ENCODE measurements at places on chromosomes 2 and 18.

GRCh38 chr2:112548980-112549379, 6.7 kb downstream of the POLR1B start:
- DNase-seq, result no peak

- no peak for DNase-seq
Measured at GRCh38 chr2:4964001-4964540, 728.1 kb upstream of the SOX11 start.

DNA sequence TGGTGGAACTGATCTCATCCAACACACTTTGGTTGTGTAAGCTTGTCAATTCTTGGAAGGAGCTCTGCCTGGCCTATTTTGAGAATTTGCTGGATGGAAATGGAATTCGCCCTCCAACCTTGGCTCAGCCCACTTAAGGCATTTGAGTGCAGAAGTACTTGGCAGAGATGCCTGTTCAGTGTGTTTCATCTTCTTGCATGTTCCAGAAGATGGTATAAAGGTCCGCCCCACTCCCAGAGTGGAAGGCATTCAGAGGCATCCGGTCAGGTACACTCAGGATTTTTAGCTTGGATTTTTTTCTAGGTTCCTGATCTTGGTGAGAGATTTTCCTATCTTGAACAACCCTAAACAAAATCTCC, 61.3 kb upstream of the TXNDC2 start:
- no peak for DNase-seq

DNA sequence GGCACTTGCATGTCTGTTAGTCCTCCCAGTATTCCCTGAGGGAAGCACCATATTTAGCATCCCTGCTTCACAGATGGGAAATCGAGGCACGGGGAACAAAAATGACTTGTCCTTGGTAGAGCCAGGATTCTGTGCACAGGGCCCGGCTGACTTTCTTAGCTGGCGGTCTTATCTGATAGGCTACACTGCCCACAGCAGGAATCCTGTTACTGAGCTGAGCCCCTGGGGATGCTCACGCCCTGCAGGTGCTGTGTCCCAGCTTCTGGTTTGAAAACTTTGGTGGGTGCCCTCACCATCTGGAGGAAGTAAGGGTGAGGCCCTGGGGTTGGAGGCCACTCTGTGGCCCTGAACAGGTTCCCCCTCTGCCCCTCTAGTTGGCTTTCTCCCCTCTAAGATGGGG, 68.4 kb upstream of the MCFD2 start:
- no peak for DNase-seq

DNA sequence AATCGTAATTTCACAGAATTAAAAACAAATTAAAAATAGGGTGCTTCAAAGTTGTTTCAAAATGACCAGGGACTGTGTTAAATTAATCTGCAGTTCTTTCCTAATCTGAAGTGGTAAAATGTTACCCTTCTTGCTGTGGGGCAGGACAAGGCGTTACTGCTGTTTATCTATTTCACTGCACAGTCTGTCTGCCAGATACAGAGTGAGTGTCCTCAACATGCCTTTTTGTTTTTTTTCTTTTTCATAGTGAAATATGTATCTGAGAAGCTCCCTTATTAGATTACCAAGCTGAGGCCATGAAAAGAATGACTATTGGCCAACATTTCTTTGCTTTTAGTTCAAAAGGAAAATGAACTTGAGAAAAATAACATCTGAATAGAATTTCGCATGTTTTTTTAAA, 38.0 kb downstream of the KCTD1 start:
- no peak for DNase-seq

DNA sequence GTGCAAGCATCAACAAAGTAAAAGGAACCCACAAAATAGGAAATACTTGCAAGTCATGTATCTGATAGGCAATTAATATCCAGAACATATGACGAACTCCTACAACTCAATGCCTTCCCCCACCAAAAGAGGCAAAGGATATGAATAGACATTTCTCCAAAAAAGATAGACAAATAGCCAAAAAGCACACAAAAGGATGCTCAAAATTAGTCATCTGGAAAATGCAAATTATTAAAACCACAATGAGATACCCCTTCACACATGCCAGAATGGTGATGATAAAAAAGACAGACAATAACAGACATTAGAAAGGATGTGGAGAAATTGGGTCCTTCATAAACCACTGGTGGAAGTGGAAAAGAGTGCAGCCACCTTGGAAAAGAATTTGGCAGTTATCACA, 76.4 kb downstream of the RIF1 start:
- no peak for DNase-seq

GRCh38 chr2:169131587-169132512, 62.5 kb downstream of the DHRS9 start:
- DNase-seq, result peak; percentile 66

GRCh38 chr2:84946204-84947009, 24.6 kb upstream of the KCMF1 start:
- peak; percentile 56 for DNase-seq

DNA sequence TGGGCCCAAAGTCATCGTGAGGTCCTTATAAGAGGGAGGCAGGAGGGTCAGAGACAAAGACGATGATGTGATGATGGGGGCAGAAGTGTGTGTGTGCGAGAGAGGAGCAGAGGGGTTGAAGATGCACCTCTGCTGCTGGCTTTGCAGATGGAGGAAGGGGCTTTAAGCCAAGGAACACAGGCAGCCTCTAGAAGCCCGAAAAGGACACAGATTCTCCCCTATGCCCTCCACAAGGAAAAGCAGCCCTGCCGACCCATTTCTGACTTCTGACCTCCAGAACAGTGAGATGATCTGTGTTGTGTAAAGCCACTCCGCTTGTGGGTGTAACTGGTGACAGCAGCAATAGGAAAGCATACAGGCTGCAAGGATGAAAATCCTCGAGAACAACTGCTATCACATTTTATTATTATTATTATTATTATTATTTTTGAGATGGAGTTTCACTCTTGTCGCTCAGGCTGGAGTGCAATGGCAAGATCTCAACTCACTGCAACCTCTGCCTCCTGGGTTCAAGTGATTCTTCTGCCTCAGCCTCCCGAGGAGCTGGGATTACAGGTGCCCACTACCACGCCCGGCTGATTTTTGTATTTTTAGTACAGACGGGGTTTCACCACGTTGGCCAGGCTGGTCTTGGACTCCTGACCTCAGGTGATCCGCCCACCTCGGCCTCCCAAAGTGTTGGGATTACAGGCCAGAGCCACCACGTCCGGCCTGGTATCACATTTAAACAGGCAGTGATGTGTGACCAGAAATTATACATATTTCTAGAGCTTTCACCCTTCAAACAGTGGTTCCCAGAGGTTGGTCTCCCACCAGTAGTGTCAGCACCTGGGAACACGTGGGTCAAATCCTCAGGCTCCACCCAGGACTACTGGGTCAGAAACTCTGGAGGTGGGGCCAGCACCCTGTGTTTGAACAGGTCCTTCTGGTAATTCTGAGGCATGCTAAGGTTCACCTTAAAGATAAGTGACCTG, 170.5 kb downstream of the TGIF1 start:
- DNase-seq, result no peak

DNA sequence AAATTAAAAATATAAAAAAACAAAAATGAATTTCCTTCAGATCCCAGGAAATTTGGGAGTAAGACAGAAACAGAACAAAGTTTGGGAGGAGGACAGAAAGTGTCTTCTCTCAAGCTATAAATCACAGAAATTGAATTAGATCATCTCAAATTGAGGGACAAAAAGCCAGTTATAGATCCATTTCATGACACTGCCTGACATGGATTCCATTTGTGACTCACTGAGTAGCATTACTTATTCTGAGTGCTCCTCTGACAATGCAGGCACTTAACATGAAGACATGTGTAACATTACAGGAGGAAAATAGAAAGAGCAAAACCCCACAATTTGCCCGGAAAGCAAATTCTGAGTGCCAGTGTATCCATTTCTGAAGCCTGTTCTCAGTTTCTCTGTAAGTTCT, 63.9 kb upstream of the CREB1 start:
- DNase-seq, result no peak

- DNase-seq, result no peak
Measured at GRCh38 chr2:240702640-240703011, 11.0 kb downstream of the AQP12A start.

- DNase-seq, result no peak
Measured at GRCh38 chr2:175626796-175627195, 375.3 kb downstream of the LNPK start.

DNA sequence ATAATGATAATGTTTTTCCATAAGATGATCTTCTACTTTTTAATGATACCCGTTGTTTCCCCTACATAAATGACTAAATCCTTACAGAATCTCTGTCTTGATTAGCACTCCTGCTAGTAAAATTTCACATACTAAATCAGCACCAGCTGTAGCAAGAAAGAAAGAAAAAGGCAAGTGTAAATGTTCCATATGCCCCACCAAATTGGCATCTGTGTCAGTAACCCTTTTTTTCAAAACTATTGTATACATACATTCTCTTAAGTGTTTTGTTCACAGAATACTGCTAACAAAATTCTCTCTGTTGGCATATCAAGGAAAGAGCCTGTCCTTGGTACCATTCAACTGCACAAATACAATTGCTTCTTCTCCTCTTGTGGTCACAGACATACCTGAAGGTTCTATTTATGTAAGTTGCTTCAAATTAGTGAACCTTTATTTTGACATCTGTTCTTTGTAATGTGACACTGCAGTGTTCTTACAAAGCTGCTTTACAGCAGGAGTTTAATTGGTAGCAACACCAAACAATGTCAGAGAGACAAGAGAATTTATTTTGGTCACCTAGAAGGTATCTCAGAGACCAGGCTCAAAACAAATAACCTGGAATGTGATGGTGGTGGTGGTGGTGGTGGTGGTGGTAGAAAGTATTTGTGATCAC, 641.9 kb downstream of the ZEB2 start:
- no peak for DNase-seq

GRCh38 chr18:61502472-61502871, 169.2 kb downstream of the CDH20 start:
- DNase-seq, result peak; percentile 1

- DNase-seq, result no peak
Measured at GRCh38 chr2:181072486-181073235, 92.3 kb downstream of the UBE2E3 start.

GRCh38 chr2:158317642-158318041, 138.9 kb downstream of the CCDC148 start:
- no peak for DNase-seq

DNA sequence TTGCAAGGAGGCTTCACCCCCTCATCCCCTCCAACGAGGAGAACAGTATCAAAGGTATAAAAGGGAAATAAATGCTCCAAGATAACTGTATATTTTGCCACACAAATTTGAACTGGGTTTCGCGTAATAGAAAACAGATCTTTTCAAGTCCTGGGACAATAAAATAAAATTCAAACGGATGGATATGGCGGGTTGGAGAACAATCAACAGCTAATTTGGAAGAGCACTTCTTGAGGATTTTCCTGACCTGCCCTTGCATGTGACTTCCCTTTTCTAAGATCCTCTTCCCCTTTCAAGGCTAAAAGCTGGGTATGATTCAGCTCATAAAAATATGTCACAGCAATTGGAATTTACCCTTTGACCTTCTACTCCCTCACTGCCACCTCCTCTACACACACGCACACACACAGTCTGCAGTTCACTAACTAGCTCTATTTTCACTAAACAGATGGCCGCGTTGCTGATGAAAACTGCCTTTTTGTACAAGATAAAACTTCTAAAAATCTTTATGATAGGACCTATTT, 386.9 kb downstream of the FIGN start:
- no peak for DNase-seq

DNA sequence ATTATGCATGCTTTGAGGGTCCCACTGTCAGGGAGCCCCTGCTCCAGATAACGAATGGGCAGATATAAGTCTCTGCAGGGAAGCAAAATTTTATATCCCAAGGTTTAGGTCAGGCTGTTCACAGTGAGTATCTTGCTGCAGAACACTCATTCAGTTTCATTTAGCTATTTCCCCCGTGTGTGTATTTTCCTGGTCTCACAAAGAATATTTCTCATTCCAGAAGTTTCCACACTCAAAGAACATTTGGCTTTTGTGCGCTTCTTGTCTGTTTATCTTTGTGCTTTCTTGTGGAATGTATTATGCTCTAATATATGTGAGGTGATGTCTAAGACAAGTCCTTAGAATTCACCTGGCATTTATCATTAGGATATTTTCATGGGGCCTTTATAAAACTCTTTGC, 140.4 kb upstream of the MMADHC start:
- no peak for DNase-seq

- peak; percentile 66 for DNase-seq
Measured at GRCh38 chr2:130355578-130356431, at the start of gene PTPN18. Gene PTPN18 (plus strand): TSS chr2:130356056. CDS start chr2:130356108, 52 bp downstream.

DNA sequence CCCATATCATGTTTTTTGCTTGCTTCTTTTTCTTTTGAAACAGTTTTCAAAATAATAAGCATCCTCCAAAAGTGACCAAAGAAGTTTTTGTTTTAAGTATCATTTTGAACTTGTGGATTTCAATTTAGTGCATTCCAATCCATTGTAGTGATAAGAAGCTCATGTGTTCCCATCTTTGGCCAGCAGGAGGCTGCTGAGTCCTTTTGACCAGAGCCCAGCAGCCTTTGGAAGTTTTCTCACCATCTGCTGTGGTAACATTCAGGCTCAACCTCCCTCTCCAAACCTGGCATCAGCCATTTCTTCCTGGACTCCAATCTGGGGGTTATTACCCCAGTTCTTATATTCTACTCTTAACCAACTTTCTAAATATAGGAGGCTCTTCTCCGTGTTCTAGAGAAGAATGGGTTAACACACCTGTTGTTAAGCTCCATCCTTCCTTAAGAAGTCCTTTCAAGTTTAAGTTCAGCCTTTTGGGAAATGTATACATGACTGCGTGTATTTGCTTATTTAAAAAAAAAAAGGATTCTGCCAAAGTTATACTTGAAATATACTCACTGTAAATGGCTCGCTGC, 39.0 kb upstream of the MAL start:
- peak; percentile 39 for DNase-seq

GRCh38 chr2:54891909-54892308, 158.3 kb downstream of the RTN4 start:
- DNase-seq, result no peak

DNA sequence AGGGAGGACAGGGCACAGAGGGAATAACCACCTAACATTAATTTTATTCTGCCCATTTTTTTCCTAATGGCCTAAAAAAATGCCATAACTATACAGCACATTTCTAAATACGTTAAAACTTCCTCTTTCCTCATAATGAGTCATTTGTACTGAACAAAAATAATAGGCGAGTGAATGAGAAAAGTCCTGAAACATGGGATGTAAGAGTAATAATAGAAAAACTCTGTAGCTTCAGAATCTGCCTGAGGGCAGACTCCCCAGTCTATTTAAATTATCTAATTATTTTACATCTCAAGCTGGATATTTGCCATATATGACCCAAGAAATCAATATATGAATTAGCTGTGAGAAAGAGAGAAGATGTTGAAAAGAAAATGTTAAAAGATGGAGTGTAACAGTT, 285.1 kb downstream of the TMX3 start:
- no peak for DNase-seq

- no peak for DNase-seq
Measured at GRCh38 chr2:104690255-104690984, 163.5 kb upstream of the POU3F3 start.

- no peak for DNase-seq
Measured at GRCh38 chr2:207796585-207797350, 27.1 kb upstream of the FZD5 start.

- no peak for DNase-seq
Measured at GRCh38 chr2:1366546-1367134, 46.6 kb upstream of the TPO start.
